ENCODE measurements at places on chromosomes 2 and 18. TPM values are rescaled to one million over a fixed set of nuclear protein-coding genes. Genes with fewer than 3 reads are reported as not detected.

DNA sequence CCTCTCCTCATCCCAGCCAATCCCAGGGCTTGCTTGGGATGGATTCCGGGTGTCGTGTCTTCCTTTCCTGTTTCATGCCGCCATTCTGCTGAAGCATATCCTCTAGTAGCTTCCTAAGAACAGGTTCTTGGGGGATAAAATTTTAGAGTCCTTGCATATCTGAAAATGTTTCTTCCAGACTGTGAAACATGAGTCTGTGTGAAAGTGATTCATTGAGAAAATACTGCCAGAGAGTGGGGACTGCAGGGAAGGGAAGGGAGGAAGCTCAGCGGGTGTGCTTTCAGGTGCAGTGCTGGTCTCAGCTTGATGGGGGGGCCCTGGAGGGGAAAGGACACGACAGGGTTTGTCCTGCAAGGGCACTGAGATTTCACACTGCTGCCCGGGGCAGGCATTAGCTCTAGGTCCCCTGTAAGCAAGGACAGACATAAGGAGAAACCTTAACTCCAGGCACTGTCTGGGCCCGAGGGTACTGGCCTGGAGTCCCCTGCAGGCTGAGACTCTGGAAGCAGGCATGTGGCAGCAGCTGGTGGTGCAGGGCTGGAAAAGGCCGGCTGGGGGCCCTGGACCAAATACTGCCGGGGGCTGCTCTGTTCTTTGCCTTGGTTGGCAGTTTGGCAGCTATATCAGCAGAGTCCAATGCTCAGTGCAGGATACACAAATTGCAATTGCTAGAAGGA, 97.6 kb upstream of the HS6ST1 start:
- no peak for DNase-seq

- no peak for DNase-seq
These were observed 855.4 kb upstream of the CELF4 start for GRCh38 chr18:38421021-38421420.

- peak; percentile 10 for DNase-seq
These were observed 152.5 kb downstream of the TSN start for GRCh38 chr2:121907928-121908327.

MTA3 gene
- 70.5 TPM for polyA plus RNA-seq

DNA sequence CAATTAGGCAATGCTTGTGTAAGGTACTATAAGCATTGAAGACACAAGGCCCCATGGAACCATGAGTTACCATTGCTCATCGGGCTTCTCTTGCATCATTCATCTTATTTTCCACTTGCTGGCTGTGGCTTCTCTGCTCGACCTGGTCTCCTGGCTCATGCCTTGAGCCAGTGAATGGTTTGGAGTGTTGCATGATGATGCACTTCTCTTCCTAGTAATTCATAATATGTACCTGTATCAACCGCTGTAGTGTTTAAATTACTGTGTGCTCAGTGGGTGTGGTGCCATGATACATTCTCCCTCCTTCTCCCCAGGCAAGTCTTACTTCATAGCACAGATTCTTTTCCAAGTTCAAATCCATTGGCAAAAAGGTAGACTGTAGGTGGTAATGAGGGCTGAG, 66.8 kb downstream of the ABCA12 start:
- no peak for DNase-seq

GRCh38 chr18:78915446-78916008, 64.1 kb upstream of the SALL3 start:
- no peak for DNase-seq

ANKRD36 gene
- 28.2 TPM for polyA plus RNA-seq

GRCh38 chr2:228866781-228867180, 404.3 kb downstream of the PID1 start:
- no peak for DNase-seq

- DNase-seq: no peak
These were observed 112.9 kb upstream of the TRIB2 start for GRCh38 chr2:12603781-12604295.

- no peak for DNase-seq
These were observed 593.1 kb downstream of the RNF144A start for GRCh38 chr2:7510353-7510752.

GRCh38 chr18:28903306-28903705, 726.4 kb upstream of the CDH2 start:
- no peak for DNase-seq

- DNase-seq: no peak
These were observed 36.2 kb downstream of the NGEF start for GRCh38 chr2:232976666-232977437.

DNA sequence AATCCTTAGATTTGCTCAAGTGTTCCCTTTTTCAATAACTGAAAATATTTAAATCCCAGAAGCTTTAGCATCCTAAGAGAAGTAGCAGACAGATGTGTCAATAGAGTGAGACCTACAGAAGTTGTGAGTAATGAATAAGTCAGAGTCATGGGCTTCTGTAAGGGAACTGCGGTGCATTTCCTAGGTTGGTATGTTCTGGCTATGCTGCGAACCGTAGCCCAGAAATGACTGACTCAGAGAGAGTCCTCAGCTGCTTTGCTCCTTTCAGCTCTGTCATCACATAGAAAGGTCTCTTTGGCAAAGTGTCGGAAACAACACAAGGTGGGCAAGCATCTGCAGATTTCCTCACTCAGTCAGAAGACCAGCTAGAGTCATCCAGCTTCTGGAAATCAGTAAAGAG, 297.1 kb downstream of the ARHGAP15 start:
- DNase-seq: no peak

DNA sequence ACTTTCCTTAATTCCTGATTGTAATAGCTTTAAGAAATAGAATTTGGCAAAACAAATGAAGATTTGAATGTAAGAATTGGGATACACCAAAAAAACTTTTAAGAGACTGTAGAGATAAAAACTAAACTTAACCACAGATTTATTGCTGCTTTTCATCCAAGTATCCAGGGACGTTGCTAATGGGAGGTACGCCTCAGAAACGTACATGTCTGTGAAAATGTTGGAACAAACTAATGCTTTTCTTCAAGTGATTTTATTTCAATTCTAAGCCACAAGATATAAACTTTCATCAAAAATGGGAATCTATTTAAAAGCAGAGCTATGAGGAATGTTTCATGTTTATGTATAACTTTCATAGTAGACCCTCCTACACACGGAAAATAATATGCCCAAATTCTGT, 66.3 kb downstream of the ARHGAP15 start:
- DNase-seq: no peak

SAG gene
- 0.12 TPM for polyA plus RNA-seq

- DNase-seq: no peak
These were observed 62.8 kb downstream of the NABP1 start for GRCh38 chr2:191740759-191741158.

SNRNP27 gene
- 64.5 TPM for polyA plus RNA-seq

SERPINB4 gene
- polyA plus RNA-seq: 0.19 TPM

GRCh38 chr2:110983133-110983532, 137.6 kb upstream of the BCL2L11 start:
- no peak for DNase-seq

GRCh38 chr2:224882291-224883171, 159.7 kb downstream of the DOCK10 start:
- no peak for DNase-seq

GRCh38 chr18:24868760-24869237, 408.4 kb downstream of the HRH4 start:
- DNase-seq: no peak

DNA sequence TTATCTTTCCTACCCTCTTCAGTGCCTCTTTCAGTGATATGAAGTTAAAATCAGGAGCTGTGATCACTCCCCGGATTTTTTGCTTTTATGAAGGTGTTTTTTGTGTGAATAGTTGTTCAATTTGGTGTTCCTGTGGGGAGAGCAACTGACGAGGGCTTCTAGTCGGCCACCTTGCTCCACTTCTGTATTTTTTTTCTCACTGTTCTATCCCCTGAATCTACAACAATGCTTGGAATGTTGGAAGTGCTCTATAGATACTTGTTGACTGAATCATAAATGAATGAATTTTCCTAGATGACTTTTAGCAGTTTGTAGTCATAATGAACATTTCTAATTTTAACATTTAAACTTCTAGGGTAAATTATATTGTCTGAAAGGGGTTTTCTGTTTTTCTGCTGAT, 247.3 kb downstream of the ZNF385B start:
- no peak for DNase-seq

DNA sequence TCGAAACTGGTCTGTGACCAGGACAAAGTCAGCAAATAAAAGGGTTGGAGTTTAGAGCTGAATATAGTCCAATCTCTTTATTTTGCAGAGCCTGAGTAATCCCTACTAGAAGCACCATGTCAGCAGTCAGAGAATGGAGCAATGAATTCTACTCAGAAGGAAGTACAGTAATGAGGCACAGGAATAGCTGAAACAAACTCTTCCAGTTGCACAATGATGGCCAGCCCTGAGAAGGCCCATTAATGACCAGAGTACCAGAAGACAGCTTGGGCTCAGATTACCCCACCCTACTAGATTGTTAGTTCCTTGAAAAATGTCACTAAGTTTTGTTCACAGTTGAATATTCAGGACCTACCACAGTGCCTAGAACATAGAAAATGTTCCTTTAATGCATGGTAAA, 40.3 kb upstream of the SCG2 start:
- no peak for DNase-seq

DNA sequence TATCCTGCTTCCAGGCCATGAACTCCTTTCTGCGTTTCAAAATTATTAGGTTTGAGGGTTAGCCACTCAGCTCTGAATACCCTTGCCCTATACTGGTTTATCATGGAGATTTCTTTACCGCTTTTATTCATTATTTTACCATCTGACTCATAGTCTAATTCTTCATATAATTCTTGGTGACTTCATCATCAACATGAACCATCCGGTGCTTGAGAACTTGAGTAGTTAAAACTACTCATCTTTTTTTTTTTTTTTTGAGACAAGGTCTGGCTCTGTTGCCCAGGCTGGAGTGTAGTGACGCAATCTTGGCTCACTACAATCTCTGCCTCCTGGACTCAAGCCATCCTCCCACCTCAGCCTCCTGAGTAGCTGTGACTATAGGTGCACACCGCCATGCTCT, 94.2 kb upstream of the LHCGR start:
- no peak for DNase-seq

All from renal pelvis (tissue), 12 donors.